ENCODE measurements at places on chromosomes 11 and 22.

DNA sequence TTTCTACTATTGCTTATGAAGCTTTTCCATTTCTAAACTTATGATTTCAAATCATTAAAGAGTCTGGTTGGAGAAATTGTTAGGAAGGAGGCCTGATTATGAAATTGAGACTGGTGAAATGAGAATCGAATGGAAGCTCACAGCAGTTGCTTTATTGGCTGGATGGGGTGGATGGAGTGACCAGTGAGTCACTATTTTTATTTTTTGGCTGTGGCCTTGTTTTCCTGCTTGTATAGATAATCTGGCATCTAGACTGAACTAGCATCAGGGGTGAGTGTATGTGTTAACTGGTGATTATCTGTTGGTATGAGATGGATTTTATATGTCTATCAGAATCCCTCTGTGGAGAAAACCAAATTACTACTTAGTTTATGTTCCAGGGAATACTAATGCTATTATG lies 36.2 kb downstream of the UVRAG start:
- no peak for DNase-seq

- no peak for DNase-seq
Measured at GRCh38 chr11:121649798-121650197, 197.0 kb upstream of the SORL1-AS1 start.

- DNase-seq = peak; percentile 87
Measured at GRCh38 chr11:110317516-110317932, 21.1 kb upstream of the RDX start.

GRCh38 chr22:47367107-47367690 lies 604.7 kb downstream of the TBC1D22A start:
- no peak for DNase-seq

DNA sequence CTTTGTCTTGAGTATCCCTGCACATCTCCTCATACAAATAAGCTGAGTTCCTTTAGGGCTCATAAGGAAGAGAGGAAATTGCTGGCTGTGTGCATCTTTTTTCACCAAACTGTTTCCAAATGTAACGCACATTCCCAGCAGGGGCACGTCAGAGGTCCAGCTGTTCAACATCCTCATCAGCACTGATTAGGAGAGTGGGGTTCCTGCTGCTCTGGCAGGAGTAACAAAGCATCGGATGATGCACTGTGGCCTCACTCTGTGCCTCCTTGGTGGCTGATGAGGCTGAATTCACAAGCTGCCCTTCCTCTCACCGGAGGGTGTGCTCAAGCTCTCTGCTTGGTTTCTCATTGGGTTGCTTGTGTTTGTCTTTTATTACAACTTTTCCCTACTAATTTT lies 35.5 kb upstream of the SLC25A1 start:
- peak; percentile 57 for DNase-seq

- DNase-seq = no peak
Measured at GRCh38 chr22:33081686-33082590, 23.8 kb upstream of the SYN3 start.

DNA sequence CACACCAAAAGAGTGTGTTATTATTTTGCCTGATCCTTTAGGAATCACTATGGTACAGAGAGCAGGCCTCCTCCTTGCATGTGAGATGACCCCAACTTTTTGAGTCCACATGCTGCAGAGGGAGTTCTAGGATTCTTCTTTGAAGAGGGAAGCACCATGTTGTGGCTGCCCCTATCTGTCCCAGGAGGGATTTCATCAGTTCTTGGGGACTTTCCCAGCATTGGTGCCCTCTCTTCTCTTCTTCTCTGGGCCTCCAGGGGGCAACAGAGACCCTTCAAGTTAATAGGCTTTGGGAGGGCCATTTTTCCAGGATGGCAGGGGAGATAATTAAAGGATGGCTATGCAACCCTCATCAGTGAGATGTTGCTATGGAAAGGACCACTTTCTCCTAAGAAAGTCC lies 3.6 kb downstream of the MMP1 start:
- DNase-seq = peak; percentile 95

GRCh38 chr11:117931331-117931950 lies 2.2 kb upstream of the TMPRSS13 start:
- no peak for DNase-seq

- DNase-seq = peak; percentile 89
Measured at GRCh38 chr22:44172370-44173108, 8.2 kb upstream of the PARVG start.

DNA sequence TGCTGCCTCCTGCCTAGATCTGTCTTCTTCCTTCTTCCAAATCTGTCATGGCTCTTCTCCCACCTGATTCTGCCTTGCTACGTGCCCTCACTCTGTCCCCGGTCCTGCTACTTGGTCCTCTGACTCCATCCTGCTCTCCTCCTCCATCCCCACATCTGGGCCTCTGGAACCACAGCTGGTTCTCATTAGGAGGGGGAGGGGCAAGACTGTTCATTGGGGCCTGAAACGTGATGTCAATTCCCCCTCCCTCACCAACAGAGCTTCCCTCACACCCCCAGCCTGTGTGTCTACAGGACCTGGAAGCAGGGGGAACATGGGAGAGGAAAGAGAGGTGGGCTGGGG lies 9.1 kb downstream of the DCHS1 start:
- peak; percentile 51 for DNase-seq

DNA sequence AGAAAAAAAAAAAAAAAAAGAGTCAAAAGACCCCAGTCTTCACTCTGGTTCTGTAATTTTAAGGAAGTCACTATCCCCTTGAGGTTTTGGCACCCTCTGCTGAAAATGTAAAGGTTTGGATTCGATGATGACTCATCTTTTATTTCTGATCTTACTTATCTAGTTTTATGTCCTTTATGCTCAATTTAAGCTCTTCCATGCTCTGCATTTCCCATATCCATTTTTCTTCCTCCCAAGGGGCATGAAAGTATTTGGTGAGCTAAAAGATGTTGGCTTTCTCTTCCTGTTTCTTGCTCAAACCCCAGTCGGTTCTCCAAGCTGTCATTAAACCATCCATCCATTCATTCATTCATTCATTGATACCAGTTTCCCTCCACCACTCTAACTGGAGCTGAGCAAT lies 61.0 kb upstream of the CDON start:
- peak; percentile 97 for DNase-seq
